ENCODE measurements at places on chromosomes 1 and 21. TPM values are rescaled to one million over a fixed set of nuclear protein-coding genes. Genes with fewer than 3 reads are reported as not detected.
A peak's percentile ranks its signal among the peaks of the same experiment; 100 is the strongest.

DNA sequence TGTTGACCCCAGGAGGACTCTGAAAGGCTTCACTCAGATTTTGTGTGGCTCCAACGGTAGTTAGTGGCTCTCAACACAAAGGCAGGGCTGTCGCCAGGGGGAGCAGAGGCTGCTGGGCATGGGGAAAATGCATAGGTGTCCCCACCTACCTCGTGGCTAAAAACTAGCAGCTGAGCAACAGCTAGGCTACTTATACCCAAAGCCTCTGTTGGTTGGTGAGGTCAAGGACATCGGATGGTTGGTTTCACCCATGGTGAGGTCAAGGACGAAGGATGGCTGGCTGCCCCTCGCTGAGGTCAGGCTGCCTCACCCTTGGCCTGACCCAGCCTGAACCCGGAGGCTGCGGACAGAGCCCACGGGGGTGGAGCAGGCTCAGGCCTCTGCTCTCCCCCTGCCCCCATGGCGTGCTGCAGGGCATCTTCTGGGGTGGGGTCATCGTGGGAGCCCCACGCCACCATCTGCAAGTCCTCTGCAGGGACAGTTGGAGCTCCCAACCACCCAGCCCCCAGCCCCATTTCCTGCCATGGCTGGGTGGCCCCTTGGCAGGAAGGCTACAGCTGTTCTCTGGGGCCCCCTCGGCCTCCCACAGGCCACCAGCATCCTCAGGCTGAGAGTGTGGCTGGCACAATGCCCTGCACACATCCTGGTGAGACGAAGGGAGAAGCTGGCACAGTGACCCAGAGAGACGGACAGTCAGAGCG lies 8.5 kb upstream of the GNB1 start:
- peaks cover 7% of the 10 kb centered on the region for H3K4me1 ChIP-seq
- no peaks in the 10 kb centered on the region for H3K27me3 ChIP-seq
- no peak overlapping the region for H3K27ac ChIP-seq
- H3K36me3 ChIP-seq = no peaks in the 10 kb centered on the region
- H3K4me3 ChIP-seq = no peak overlapping the region

DNA sequence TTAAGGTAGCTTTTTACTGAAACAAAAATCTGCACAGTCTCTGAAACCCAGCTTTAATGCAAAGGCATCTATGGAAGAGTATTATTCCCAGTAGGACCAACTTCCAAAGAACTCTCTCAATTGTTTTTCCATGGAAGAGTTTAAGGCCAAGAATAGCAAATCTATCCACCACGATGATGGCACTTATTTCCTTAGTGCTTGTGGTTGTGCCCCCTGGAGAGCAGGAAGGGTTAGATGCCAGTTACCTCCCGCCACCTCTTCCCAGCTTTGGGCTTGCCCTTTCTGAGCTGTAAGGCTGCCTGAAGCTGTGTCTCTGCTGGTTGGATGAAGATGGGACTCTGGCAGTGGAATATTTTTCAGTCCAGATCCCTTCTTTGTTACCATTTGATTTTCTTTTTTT lies 4.8 kb upstream of the ATP1A1 start:
- H3K4me1 ChIP-seq = peaks cover 14% of the 10 kb centered on the region
- H3K4me3 ChIP-seq = no peak overlapping the region
- DNase-seq = no peak
- H3K27ac ChIP-seq = no peak overlapping the region
- no peaks in the 10 kb centered on the region for H3K27me3 ChIP-seq

GRCh38 chr1:35178874-35179380 lies 14.0 kb downstream of the SFPQ start:
- H3K27me3 ChIP-seq = no peaks in the 10 kb centered on the region
- peak overlapping the region; percentile 4 for H3K27ac ChIP-seq
- peaks cover 98% of the 10 kb centered on the region for H3K36me3 ChIP-seq
- H3K4me1 ChIP-seq = no peaks in the 10 kb centered on the region

The CAPN8 gene
- not detected for polyA plus RNA-seq

The KDM5B gene
- polyA plus RNA-seq = 3.4 TPM

The TBX15 gene
- polyA plus RNA-seq = not detected

GRCh38 chr21:39121600-39122355 lies 61.5 kb downstream of the PSMG1 start:
- DNase-seq = no peak
- H3K27ac ChIP-seq = no peak overlapping the region
- H3K4me3 ChIP-seq = no peak overlapping the region
- no peaks in the 10 kb centered on the region for H3K27me3 ChIP-seq

The TACSTD2 gene
- not detected for polyA plus RNA-seq

The VWA5B1 gene
- not detected for polyA plus RNA-seq

Measured in CD14-positive monocyte (primary cell).